ENCODE measurements at places on chromosomes 1 and 21.

- DNase-seq = no peak
Measured at GRCh38 chr1:215899901-215900300, 332.8 kb downstream of the KCTD3 start.

DNA sequence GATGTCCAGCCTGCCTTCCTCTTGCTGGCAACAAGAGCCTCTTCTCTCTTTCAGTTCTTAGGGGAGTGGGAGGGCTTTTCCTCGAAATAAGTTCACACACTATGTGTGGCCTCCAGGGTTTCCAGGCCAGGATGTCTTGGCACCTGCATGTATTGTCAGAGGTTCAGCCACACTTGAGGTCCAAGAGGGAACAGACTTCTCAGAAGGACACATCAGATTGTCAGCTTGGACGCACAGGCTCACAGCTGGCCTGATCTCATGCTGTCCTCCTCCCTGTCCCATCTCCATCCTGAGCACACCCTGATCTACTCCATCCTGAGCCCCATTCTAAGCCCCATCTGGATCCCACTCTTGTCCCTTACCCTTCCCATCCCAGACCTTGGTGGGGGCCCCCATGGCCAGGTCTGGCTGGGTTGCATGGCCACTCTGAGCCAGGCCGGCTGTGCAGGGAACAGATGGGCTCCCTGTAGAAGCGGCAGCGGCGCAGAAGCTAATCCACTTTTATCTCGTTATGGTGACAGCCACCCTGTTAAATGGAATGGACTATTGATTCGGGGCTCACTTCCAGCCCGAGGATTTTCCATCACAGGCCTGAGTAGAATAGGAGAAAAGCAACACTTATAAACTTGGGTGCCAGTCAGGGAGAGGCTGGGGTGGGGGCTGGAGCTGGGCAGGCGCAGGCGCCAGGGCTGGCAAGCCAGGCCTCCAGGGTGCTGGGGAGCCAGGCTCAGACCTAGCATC is 85.1 kb upstream of the CSF3R start:
- no peak for DNase-seq

GRCh38 chr1:227898502-227899140 is 49.1 kb downstream of the WNT9A start:
- no peak for DNase-seq

GRCh38 chr1:237566581-237566980 is 324.1 kb downstream of the ZP4 start:
- DNase-seq = no peak

DNA sequence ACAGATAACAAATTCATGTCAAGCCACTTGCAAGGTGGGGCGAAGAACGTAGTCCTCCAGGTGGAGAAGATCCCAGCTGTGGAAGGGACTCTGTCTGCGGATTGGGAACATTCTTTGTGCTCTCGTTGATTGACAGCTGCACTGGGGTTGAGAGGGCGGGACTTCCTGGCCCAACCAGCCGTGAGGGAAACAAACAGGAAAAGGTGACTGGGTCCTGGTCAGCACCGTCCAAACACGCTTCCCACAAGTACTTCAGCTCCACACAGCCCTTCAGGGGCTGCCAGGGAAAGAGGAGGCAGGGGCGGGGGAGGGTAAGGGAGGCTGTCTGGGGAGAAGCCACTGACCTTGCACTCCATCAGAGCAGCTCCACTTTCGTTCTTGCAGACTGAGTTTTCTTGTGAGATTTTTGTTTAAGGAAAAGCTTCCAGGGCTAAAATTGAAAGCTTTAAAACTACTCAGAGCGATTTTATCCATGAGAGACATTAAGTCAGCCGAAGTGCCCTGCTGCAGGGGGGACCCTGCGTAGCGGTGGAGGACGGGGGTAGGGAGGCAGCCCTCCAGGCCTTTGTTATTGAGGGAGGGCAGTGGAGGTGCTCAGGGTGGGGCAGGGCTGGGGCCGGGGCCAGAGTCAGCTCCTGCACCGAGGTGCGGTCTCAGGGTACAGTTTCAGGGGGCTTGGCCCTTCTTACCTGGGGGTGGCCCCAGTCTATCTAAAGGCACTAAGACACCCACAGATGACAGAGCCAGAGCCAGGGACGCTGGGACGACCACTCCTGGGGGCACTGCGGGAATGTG is 21.6 kb upstream of the STUM start:
- peak; percentile 19 for DNase-seq

DNA sequence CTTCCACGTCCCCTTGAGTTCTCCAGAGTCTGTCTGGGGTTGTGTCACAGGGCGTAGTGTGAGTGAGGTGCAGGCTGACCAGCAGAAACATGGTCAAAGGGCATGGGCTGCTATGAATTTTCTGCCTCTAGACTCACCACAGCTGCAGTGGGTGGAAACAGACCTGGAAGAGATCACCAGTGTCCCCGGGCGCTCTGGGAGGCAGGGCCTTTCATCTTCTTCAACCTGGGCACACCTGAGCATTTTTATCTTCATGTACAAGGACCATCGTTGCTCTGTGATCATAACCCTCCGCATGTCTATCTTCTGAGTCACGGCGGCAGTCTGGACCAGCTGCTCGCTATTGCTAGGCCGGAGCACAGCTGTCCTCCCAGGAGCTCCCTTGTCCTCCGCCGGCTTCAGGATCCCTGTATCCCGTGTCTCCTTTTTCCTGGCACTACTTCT is 29.6 kb downstream of the DEGS1 start:
- DNase-seq = no peak

- no peak for DNase-seq
Measured at GRCh38 chr1:153655333-153655732, 3.2 kb upstream of the SNAPIN start.

DNA sequence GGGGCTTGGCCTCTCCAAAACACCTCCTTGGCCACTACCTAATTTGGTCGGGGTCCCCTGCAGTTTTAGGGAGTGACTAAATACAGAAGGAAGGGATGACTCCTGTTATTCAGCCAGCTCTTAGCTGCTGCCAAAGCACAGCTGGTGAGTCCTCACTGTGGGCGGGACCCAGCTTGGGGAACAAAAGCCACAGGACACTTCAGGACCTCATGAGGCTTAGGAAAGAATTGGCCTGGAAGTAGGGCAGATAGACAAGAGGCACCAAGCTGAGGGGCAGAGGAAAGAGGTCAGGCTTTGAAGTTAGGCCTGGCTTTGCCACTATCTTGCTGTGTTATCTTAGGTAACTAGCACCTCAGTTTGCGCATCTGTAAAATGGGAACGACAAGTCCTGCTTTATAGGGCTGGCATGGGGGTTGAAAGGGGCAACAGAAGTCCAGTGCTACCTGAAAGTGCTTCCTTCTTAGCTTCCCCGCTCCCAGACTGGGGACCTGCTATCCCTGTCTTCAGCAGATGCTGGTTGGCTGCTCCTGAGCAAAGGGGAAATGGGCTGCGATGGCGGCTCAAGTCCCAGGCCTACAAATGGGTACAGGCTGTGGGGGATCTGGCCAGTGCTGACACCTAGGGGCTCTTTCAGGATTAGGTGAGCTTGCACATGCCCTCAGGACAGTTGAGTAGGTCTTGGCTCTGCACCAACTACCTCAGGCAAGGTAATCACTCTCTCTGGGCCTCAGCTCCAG is 15.7 kb downstream of the IFI6 start:
- peak; percentile 86 for DNase-seq

DNA sequence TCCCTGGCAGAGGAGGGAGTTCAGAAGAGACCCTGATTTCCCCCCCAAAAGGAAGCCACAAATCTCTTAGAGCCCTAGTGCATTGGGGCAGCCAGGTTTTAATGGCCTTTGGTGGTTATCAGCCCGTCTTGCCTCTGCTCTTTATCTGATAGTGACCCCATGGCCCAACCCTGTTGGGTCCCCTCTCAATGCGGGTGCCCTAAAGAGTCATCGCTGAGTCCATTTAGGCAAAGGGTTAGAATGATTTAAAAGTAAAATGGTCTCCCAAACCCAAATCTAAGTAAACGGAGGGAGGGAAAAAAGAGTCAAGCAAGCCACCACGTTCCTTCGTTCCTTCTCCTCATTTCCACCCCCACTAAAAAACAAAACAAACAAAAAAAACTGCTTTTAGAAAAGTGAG is 164.0 kb downstream of the RUNX1 start:
- DNase-seq = no peak

DNA sequence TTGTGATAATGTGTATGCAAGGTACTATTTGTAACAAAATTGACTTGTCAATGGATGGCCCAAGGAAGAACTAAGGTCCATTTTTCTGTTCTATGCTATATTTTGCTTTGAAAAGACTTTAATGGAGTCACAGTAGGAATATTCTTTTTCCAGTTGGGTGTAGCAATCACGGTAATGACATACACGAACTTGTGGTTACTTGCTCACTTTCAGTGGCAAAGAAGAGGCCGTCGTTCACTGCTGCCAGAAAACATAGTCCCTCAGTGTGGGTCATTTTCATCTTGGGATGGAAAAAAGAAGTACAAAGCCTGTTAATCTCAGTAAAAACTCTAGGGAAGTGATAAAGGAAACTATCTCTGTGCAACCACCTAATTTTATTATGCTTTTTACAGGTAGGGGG is 47.8 kb upstream of the LAMC2 start:
- DNase-seq = no peak

- DNase-seq = peak; percentile 64
Measured at GRCh38 chr1:208834381-208835096, 590.4 kb upstream of the PLXNA2 start.

- peak; percentile 94 for DNase-seq
Measured at GRCh38 chr1:86429835-86430234, 5.9 kb downstream of the CLCA2 start.

- DNase-seq = no peak
Measured at GRCh38 chr1:107162745-107163144, 21.9 kb downstream of the NTNG1 start.

- DNase-seq = no peak
Measured at GRCh38 chr1:67459068-67459467, 28.9 kb upstream of the SERBP1 start.

- no peak for DNase-seq
Measured at GRCh38 chr1:16204634-16205333, 7.7 kb downstream of the ARHGEF19 start.
